ENCODE measurements at places on chromosomes 2 and 18.

- DNase-seq: no peak
Measured at GRCh38 chr2:52976143-52976949, 791.3 kb upstream of the CHAC2 start.

DNA sequence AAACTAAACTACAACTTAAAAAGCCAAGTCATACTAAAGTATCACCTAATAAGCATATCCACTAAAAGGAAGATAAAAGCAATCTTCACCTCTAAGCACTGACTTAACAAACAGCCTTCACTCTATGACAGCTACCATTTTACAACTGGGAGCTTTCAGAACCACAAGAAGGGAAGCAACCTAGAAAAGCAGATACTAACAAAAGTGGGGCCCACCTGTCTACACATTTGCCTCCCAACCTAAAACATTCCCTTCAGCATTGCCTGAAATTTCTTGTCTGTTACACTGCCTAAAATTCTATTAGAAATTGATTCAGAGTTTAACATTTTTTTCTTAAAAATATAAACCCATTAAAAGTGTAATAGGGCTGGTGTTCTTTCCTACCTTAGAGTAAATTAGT, 172.0 kb downstream of the ATAD2B start:
- DNase-seq: no peak

GRCh38 chr2:178163395-178163794, 30.9 kb upstream of the OSBPL6 start:
- DNase-seq: no peak

GRCh38 chr2:241551599-241551997, 6.9 kb upstream of the BOK start:
- no peak for DNase-seq

GRCh38 chr2:11855064-11855760, 108.8 kb downstream of the LPIN1 start:
- no peak for DNase-seq

DNA sequence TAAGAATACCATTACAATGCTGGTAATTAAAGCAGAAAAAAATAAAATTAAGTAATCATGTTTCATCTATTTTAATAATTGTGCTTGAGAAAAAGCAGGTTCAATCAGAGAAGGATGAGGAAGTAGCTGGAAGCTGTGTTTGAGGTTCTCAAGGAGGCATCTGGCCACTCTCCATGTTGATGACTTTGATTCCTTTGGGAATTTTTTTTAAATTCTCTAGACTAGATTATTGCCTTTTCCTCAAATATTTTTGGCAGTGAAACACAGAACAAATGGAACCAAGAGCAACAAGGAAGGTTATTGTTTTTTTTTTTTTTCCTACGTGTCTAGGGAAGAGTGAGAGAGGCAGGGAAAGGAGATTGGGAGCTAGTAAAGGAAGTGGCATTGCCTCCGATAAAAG, 99.9 kb upstream of the NRP2 start:
- DNase-seq: no peak

DNA sequence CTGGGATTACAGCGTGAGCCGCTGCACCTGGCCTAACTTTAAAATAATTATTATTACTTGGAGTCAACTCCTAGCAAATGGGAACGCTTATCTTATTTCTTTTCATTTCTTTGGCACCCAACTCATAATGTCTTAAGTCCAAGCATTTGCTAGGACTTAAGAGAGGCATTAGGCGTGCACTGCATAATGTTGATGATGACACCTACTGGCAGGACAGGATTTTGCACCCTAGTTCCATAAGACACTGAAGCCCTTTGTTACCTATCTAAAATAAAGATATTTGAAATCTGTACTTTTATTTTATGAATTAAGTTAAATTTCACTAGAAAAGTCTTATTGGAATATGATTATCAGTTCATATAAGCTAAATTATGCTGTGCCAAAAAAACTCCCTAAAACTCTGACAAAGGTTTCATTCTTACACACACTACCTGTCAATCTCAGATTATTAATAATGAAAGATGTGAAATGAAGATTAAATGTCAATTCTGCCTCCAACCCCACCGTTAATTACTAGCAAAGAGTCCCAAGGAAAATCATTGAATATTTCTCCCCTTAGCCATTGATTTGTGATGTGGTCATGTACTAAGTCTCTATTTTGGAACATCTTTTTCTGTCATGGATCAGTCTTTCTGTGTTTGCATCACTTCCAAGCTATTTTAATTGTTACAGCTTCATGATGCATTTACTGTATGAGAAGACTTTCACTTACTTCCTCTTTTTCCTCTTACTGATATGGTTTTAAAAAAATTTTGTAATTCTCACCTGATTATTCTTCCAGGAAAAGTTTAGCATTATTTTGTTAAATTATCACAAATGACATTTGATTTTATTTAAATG, 12.7 kb upstream of the CDH2 start:
- DNase-seq: no peak

- DNase-seq: no peak
Measured at GRCh38 chr2:14303366-14304115, 329.0 kb upstream of the LRATD1 start.

- no peak for DNase-seq
Measured at GRCh38 chr2:134333646-134334189, 79.8 kb downstream of the MGAT5 start.

GRCh38 chr2:21754164-21754788, 630.5 kb downstream of the TDRD15 start:
- no peak for DNase-seq

DNA sequence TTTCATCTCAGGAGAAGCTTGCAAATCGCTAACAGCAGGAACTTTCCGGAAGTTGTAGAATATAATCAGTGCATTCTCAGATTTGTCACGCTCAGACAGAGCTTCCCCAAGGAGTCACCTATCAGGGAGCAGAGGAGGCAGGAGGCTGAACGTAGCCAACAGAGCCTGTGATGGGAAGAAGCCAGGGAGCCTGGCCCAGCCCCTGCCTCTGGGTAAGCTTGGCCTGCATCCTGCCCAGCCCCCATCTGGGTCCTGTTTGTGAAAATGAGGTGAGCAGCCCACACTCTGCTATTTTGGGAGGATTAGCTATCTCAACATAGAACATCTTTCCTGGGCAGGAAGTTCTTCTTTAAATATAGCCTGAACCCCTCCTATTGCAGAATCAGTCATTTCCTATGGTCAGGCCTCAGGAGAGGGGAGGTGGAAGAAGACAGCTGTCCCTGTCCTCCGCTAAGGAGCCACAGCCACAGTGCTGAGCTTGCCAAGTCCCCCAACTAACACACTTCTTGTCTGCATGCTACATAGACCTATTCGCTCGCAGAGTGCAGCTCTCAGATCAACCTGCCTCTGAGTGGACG, 19.2 kb upstream of the PKDCC start:
- no peak for DNase-seq

GRCh38 chr2:217775920-217776503, 226.8 kb downstream of the TNS1 start:
- DNase-seq: no peak

DNA sequence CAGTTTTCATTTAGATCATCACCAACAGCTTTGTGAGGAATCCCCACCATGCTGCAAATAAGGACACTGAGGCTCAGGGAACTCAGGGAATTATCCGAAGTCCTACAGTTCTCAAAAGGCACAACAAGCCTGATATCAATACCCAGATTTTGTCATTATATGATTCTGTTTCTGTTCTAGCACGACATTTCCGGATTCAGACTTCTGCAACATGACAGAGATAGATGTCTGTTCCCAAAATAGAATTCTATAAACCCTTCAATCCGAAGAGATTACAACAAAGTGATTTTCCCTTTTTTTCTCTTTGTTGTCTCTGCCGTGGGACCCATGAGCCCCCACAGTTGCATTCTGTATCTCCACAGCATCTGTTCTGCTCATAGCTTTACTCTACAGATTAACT, 72.0 kb downstream of the DOCK10 start:
- no peak for DNase-seq

- DNase-seq: no peak
Measured at GRCh38 chr2:78721355-78722033, 304.0 kb upstream of the REG3G start.

All from activated T-helper 1 cell treated with Interleukin-2 at 50 U/mL for 16 hours (primary cell).